ENCODE measurements at places on chromosomes 13 and 19. TPM values are rescaled to one million over a fixed set of nuclear protein-coding genes. Genes with fewer than 3 reads are reported as not detected.
A peak's percentile ranks its signal among the peaks of the same experiment; 100 is the strongest.

DNA sequence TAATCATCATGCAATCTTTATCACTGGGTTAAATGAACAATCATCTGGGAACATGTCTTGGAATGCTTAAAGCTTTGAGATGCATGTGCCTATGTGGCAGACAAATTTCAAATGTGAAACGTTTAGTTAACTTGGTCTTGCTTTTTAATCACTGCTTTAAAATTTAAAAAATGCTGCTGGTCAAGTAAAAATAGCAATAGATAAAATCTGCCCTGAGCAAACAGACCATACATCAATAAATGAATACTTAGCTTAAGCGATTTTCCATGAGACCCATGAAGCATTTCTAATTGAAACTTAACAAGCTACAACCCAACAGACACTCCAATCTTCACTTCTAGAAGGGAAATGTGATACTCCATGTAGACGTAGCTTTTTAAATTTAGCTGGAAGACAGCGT lies 1.9 kb upstream of the KL start:
- DNase-seq, result no peak

DNA sequence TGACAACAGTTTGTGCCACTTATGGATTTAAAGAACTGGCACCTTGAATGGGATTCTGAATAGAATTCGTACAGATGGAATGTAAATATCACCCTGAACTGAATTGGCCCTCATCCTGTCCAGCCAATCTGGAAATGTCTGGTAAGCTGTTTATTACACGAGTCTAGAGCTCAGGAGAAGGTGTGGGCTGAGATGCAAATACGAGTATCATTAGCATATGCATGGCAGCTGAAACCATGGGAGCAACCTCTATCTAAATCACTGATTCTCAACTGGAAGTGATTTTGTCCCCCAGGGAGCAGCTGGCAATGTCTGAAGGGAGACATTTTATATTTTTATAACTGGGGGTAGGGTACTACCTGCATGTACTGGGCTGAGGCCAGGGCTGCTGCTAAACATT lies 15.6 kb upstream of the VWA8 start:
- DNase-seq, result no peak

GRCh38 chr19:50669302-50670101 lies 20.3 kb downstream of the C19orf81 start:
- DNase-seq, result no peak

GRCh38 chr19:51121257-51121656 lies 3.4 kb upstream of the SIGLEC9 start:
- no peak for DNase-seq

ICAM5 gene
- total RNA-seq, result not detected

GRCh38 chr13:72959643-72960042 lies 99.2 kb upstream of the KLF5 start:
- DNase-seq, result no peak

- DNase-seq, result no peak
Measured at GRCh38 chr13:73522937-73523336, 464.1 kb downstream of the KLF5 start.

- no peak for DNase-seq
Measured at GRCh38 chr13:99559560-99559959, 58.3 kb downstream of the TM9SF2 start.

- DNase-seq, result no peak
Measured at GRCh38 chr13:20588529-20589110, 21.7 kb downstream of the IFT88 start.

GRCh38 chr13:108780706-108781105 lies 151.3 kb downstream of the MYO16 start:
- DNase-seq, result no peak

ZNF180 gene
- 9.3 TPM for total RNA-seq

DNA sequence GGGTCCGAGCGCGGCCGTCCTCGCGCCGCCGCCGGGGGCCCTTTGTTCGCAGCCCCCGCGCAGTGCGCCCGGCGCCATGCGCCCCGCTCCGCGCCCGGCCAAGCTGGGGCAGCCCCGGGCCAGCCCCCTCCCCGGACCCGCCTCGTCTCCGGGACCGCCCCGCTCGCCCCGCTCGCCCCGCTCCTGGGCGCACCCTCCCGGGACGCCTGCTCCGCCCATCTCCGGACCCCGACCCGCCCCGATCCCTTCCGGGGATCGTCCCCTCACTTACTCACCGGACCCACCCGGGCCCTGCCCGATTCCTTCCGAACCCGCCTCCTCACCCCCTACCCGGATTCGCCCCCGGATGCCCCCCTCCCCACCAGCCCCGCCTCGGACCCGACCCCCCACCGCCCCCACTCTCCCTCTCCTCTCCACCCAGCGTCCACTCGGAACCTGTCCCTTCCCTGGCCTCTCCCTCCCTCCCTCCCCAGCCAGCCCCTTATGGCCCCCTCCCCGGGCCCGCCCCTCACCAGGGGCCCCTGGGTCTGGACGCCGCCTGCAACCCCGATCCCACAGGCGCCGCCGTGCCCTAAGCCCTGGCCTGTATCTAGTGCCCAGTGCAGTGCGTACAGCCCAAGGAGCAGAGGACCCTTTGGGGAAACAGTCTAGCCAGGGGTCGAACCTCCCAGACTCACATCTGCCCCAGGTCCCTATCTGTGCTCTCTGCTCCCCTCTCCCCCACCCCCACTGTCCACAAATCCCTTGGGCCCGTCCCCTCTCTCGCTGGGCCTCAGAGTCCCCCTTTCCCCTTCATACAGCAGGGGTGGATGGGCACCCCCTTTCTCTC lies at the start of gene CPAMD8:
CPAMD8 (minus strand) TSS at position 105 of the 829 bp plus-strand sequence. CDS start 168 bp downstream, outside the sequence.
- DNase-seq, result no peak

DNA sequence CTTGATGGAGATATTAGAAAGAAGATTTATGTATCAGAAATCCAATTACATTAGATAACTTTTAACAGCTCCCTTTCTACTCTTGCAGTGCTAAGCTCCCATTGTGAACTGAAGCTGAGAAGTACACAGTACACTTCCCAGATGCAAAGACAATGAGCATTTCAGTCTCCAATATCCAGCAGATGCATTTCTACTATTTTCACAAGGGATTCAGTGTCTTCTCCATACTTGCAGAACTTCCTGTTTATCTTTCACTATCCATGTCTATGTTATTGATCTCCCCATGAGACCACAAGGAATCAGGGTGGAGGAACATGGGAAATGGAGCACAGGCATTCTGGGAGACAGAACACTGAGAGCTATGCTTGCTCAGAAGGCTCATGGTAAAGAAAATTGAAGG lies 207.5 kb downstream of the ENOX1 start:
- no peak for DNase-seq

DNA sequence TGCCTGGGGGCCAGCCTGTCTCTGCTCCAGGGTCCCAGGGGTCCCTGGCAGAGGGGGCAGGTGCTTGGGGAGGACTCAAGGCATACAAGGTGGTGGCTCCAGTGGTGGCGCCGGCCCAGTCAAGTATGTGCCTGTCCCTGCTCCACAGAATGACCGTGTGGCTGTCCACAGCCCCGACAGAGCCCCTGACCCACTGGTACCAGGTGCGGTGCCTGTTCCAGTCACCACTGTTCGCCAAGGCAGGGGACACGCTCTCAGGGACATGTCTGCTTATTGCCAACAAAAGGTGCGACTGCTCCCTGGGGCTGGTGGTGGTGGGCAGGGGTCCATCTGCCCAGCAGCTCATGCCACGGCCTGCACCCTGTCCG lies 8.2 kb downstream of the YIPF2 start:
- DNase-seq, result no peak

- DNase-seq, result peak; percentile 55
Measured at GRCh38 chr19:55383279-55384130, 587 bp downstream of the TMEM238 start.

PRR36 gene
- total RNA-seq, result not detected

DNA sequence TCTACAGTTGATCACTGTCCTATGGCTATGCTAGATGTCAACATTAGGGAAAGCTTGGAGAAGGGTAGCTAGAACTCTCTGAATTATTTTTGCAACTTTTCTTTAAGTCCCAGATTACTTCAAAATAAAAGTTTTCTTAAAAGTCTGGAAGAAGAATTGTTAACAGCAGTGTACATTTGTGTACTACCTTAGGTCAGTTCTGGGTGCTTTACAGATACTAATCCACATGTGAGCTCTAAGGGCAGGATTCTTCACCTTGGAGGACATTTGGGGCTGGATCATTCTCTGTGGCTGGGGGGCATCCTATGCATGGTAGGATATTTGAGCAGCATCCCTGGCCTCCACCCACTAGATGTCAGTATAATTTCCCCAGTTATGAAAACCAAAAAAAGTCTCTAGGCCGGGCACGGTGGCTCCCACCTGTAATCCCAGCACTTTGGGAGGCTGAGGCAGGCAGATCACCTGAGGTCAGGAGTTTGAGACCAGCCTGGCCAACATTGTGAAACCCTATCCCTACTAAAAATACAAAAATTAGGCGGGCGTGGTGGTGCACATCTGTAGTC lies 2.8 kb downstream of the BRME1 start:
- no peak for DNase-seq

DNA sequence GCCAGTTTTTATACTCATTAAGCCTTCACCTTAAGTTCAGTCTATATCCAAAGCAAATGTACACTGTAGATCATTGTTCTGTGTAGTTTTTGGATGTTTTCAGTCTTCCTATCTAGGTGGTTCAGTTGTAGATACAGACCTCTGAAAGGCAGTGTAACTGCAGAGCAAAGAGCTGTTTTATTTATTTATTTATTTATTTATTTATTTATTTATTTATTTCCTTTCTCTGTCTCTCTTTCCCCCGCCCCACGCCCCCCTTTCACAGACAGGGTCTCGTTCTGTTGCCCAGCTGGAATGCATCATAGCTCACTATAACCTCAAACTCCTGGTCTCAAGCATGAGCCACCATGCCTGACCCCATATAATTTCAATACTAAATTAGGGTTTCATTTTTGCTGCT lies 281.8 kb upstream of the KLHL1 start:
- no peak for DNase-seq

DNA sequence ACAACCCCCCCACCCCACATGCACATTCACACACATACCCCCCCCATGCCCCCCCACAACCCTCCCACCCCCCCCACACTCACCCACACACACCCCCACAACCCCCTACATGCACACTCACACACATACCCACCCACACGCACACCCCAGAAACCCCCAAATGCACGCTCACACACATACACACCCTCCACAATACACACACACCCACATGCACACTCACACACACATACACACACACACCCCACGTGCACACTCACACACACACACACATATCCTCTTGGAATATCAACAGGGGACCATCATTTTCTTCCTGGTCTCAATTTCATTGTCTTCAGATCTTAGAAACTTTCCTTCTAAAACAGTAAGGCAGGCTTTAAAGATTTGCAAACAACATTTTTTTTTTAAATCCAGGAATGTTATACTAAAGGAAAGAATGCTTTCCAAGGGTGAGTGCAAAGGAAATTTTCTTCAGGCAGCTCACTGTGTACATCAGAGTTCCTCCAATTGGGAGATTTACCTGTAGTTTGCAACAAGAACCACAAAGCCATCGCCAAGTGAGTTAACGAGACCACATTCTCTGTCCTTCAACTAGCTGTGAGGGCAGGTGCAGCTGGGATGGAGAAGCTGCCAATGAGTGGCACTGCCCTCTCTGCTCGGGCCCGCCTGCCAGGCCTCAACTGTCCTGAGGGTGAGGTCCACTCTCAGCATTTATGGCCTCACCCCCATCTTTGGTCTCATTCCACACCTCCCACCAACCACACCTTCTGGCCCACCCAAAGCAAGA lies 53.0 kb downstream of the MRPL57 start:
- no peak for DNase-seq

ZNF560 gene
- total RNA-seq, result not detected

GRCh38 chr13:23372264-23372906 lies 61.1 kb downstream of the SACS start:
- no peak for DNase-seq

DNA sequence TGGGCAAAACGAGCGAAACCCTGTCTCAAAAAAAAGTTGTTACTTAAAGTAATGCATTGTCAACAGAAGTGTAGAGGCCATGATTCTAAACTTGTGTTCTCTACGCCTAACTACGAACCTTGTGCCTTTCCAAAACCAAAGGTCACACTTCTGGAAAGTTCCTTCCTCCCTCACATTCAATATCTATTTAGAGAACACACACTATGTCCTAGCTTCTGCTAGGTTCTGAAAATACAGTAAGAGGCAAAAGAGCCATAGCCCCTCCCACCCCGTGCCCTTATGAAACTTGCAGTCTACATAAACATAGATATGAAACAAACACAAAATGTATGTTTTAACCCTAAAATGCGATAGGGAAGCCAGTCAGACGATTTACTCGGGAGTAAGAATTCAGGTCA lies 36.4 kb downstream of the RNF6 start:
- no peak for DNase-seq

- DNase-seq, result no peak
Measured at GRCh38 chr19:53131727-53132126, 983 bp downstream of the ZNF415 start.

- DNase-seq, result no peak
Measured at GRCh38 chr19:40281381-40282208, 3.5 kb downstream of the AKT2 start.

DNA sequence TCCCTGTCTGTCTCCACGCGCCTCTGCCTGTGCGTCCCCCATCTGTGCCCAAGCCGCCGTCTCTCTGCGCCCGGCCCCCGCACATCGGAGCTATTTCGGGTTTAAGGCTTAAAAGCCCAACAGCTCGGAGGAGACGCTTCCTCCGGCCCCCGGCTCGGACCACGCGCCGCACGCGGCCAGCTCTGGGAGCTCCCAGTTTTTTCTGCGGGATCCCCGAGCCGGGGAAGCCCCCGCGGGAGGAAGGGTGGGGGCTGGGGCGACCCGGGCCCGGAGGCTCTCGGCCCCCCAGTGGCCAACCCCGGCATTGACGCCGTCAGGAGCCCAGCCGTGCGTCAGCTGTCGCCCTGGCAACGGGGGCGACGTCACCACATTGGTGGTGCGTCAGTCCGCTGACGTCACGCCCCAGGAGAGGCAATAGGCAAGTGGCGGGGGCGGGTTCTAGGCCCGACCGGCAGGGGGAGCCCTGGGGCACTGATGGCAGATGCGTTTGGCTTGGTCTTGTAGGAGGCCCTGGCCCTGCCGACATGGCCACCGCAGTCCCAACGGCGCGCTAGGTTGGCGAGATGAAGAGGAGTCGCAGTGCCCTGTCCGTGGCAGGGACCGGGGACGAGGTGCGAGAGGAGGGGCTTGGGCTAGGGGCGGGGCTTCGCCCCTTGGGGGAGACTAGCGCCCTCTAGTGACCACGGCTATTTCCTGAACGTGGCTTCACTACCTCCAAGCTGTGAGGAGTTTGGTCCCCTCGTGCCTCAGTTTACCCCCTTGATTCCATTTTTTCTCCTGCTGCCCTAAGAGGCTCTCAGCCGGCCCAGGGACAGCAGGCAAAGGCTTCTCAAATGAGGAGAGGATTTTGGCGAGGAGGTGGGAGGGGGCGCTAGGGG lies 3.7 kb upstream of the PDE4A start:
- DNase-seq, result no peak

EHD2 gene
- total RNA-seq, result 72.0 TPM

PPP1R37 gene
- total RNA-seq, result 43.8 TPM

GRCh38 chr13:24207841-24208667 lies 47.5 kb downstream of the SPATA13 start:
- no peak for DNase-seq

DNA sequence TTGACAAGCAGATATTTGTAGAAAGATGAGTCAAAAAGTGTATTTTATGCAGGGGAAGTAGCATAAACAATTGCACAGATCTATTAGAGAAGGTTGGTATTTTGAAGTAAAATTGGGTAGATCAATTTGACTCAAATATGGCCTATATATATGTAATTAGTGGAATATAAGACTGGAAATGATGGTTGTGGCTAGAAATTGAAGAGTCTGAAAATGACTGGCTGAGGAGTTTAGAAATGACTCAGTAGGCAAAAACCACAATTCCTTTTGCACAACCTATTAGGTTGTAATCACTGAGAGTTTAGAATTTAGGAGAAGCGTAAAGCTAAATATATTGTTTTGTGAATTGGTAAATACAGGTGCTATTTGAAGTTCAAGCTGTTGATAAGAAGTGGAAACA lies 622.6 kb upstream of the PCDH20 start:
- DNase-seq, result no peak

All from uterus (tissue), 4 donors.